ENCODE measurements at places on chromosomes 7 and 10.

GRCh38 chr10:127888521-127889312 lies 4.0 kb downstream of the CLRN3 start:
- DNase-seq: no peak

DNA sequence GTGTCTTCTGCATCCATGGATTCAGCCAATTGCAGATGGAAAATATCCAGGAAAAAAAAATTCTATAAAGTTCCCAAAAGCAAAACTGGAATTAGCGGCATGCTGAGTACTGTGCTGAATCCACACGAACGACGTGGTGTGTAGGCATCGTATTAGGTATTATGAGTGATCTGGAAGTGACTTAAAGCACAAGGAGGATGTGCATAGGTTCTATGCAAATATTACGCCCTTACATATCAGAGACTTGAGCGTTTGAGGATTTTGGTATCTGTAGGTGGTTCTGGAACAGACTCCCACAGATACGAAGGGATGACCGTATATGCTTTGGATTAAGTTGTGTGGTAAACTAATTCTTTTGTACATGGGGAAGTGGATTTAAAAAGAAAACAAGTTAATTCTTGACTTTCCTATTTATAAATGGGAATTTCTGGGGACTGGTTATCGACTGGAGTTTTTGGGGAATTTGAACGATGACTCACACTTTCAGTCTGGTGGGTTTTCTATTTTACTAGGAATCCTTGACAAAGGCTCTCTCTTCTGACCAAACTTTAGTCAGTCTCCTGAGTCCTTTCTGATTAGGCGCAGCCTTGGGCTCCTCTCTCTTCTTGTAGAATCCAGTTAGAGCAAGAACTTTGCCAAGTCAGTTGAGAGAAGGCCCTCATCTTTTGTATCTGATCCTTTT lies 5.4 kb upstream of the NUB1 start:
- DNase-seq: no peak

GRCh38 chr7:108063520-108063933 lies 60.6 kb upstream of the LAMB1 start:
- no peak for DNase-seq

- DNase-seq: no peak
Observed at GRCh38 chr7:116953906-116954838, 871 bp downstream of the ST7 start.
